ENCODE measurements at places on chromosomes 11 and 22.

DNA sequence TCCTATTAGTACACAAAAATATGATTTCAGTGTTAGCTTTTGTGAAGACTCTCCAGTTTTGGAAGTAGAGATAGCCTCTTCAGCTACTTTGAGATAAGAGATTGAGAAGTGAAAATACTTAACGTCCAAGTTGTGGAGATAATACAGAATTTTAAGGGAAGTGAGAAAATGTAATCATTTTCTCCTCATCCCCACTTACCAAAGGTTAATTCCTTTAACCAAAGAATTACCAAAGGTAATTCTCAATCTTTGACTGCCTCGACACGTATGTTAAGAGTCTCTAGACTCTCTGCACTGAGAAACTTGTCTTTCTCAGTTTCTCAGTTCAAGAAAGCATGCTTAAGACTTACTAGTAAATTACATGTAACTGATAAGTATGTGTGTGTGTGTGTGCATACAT is 15.3 kb downstream of the C11orf54 start:
- no peak for DNase-seq

DNA sequence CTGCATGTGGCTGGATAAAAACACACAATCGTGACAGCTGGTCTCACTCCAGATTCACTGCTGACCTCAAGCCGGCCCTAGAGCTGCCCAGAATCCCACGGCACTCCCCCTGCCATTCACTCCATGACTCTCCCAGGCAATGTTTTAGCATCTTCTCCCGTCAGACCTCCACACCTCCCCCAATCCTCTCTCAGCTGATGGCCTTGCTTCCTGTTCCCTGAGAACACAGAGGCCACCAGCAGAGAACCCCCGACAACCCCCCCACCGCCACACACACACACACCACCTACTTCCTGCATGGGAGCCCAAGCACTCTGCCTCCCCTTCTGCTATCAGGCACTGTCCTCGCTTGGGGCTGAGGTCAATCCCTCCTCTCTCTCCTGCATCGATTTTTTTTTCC is 9.3 kb downstream of the TNKS1BP1 start:
- no peak for DNase-seq

DNA sequence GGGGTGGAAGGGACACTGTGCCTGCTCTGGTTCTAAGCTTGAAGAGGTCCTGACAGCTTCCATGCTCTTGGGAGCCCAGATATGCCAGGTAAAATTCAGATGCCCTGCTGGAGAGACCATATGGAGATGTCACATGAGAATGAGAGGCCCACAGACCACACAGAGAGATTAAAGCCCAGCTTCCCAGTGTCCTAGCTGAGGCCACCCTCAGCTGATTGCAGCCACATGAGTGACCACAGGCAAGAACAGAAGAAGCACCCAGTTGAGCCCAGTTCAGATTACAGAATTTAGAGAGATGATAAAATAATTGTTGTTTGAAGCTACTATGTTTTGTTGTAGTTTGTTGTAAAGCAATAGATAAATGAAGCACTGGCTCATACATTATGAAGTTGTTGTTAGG is 14.4 kb upstream of the PVALB start:
- no peak for DNase-seq

GRCh38 chr11:75199412-75199955 is 41.1 kb upstream of the TPBGL start:
- DNase-seq, result peak; percentile 71

DNA sequence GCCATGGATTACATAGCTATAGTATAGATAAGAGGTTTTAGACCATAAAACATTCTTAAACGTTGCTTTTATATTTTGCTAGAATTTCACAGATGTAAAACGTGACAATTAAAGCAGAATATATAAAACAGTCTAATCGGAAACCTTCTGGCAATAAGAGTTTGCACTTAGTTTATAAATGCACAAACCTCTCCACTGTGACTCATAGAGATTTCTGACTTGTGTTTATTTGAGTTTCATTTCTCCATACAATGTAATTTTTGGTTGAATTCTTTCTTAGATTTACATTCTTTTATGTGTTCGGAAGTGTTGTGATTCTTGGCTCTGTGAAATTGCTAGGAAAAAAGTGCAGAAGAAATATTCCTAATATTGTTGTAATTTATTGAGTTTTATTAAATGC is 288.7 kb upstream of the CTSC start:
- DNase-seq, result no peak

- DNase-seq, result no peak
Measured at GRCh38 chr11:60316317-60316716, 10.7 kb upstream of the MS4A6E start.

GRCh38 chr22:22959147-22959827 is 71.7 kb downstream of the IGLL5 start:
- peak; percentile 95 for DNase-seq

GRCh38 chr22:23090457-23090835 is 20.1 kb downstream of the GNAZ start:
- DNase-seq, result no peak

GRCh38 chr11:67278135-67278938 is 10.8 kb upstream of the ANKRD13D start:
- DNase-seq, result no peak

DNA sequence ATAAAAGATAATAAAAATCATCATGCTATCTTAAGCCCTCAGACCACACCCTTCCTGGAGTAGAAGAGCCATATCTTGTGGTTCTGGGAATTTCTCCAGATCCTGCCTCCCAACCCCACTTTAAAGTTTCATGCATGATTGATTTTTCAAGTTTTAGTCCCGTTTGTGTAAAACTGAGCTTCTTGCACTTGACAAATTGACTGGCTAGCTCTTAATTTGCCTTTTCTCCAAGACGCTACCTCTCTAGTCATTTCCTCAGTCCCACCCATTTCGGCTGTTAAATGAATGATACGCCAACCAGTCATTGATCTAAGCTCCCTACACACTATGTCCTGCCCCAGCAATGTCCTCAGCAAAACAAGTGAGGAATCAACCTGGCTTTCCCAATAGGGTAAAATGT is 71.8 kb upstream of the TEAD1 start:
- DNase-seq, result no peak

DNA sequence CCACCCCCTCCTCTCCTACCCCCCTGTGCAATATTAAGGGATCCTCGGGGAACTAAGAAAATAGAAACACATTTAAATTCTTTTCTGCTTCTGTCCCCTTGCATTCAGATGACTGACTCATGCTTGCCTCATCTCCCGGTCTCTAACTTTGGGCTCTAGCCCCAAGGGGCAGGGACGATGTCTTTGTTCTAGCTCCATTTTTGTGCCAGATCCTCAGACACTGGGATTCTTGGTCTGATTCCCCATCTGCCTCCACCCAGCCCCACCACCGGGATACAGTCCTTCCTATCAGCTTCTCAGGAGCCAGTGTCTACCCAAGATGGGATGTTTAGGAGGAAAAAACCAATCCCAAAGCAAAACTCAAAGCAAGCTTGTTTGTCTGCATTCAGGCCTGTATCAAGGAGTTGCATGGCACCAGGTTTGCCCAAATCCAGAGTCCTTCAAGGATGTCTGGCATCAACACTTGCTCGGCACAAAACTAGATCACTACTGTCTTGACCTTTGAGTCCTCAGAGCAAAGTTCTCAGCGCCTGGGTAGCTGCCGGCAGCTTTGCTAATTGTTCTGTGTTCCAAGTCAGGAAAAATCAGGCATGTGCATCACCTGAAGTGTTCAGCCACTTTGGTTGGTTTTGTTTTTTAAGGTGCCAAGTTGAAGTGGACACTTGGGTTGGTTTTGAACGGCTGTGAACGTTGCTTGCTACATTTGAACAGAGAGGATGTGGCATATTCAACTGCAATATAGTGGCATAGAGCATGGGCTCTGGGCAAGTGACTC is 212.8 kb downstream of the DSCAML1 start:
- DNase-seq, result no peak

DNA sequence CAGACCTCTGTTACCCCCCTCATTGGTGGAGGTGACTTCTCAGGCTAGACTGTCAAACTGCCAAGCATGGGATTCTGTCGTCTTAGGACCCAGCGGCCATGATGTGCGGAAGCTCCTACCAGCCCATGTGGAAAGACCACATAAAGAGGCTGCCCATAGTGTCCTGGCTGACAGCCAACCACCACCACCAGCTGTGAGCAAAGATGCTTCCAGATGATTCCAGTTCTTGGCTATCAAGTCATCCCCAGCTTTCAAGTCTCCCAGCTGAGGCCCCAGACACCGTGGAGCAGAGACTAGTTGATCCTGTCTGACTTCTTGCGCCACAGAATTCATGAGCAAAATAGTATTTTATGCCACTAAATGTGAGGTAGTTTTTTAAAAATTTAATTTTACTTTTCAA is 32.9 kb downstream of the SCUBE1 start:
- DNase-seq, result peak; percentile 83

- DNase-seq, result peak; percentile 38
Measured at GRCh38 chr11:27255447-27255828, 107.6 kb downstream of the CCDC34 start.

- DNase-seq, result no peak
Measured at GRCh38 chr22:22815397-22816170, 72.0 kb upstream of the IGLL5 start.

- DNase-seq, result no peak
Measured at GRCh38 chr11:69540118-69541000, 58.9 kb downstream of the LINC01488 start.

GRCh38 chr11:37817727-37818270 is 1219.8 kb upstream of the RAG2 start:
- DNase-seq, result no peak

DNA sequence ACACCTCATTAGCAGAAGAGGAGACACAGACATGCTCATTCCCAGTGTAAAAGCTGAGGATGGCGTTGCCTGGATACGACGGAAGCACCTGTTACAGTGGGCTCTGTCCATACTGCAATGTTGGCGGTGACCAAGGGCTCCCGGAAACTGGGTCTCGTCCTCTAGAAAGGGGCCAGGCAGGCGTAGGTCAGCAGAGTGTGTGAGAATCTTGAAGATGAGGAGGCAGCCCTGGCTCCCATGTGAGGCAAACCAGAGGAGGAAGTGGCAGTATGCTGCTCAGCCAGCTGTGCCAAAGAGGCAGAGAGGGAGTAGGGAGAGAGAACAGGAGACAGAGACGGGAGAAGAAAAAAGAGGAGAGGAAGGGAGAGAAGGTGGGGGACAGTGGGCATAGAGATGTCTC is 10.3 kb downstream of the LTO1 start:
- DNase-seq, result no peak

DNA sequence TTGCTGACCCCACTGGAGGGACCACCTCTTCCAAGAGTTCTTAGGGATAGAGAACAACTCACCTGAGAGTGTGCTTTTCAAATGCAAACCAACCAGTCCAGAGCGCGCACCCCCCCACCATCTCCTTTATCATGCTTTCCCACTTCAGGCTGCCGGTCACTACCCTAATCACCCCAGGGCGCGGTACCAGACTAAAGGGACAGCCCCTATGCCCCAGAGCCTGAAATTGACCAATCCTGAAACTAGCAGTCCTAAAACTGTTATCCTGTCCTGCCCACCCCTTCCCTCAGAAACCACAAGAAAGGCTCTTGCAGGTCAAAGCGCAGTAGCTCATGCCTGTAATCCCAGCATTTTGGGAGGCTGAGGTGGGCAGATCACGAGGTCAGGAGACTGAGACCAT is 37.0 kb downstream of the NEAT1 start:
- no peak for DNase-seq

DNA sequence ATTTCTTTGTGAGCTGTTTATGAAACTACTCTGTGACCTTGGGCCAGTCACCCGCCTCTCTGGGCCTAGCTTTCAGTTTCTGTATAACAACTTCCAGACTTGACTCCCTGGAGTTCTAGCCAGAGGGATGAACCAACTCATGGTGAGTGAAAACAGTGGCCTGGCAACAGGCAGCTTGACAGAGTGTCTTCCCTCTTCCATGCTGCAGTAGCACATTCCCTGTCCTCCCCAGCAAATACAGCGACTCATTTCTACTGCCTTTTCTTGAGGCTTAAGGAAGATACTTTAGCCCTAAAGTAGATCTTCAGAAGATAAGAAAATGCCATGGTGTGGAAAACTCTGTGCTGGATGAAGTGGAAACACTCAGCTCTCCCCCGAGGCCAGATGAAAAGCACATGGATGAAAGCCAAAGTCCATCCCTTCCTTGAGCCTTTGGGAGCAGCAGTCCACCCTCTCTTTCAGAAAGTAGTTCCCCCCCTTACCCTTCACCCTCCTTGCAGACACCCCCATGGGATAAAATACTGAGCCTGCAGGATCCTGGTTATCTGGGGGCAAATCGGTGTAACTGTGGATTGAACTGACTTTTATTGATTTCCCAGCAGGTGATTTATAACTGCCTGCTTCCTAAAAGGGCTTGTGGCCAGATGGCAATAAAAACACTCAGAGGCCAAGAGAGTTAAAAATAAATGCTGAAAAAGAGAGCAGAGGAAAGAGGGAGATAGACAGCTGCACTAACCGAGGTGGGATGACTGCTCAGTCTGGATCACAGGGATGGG is 24.1 kb downstream of the IRAG1 start:
- no peak for DNase-seq

- peak; percentile 14 for DNase-seq
Measured at GRCh38 chr11:16149476-16149875, 206.9 kb downstream of the SOX6 start.

DNA sequence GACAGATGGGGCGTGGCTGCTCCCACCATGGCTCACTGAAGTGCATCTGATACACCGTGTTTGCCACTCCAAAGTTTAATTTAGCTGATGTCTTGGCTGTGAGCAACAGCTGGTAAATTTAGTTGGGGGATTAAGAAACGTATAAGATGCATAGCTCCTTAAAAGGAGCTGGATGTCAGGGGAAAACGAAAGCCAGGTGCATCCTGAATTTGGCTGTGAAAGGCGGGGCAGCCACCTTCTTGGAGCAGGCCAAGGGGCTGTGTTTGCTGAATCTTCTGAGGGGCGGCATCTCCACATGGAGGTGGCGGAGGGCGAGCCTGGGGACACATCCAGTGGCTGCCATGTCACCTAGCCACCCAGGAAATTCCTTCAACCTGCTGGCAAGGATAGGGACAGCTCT is 20.7 kb upstream of the NCF4 start:
- no peak for DNase-seq

DNA sequence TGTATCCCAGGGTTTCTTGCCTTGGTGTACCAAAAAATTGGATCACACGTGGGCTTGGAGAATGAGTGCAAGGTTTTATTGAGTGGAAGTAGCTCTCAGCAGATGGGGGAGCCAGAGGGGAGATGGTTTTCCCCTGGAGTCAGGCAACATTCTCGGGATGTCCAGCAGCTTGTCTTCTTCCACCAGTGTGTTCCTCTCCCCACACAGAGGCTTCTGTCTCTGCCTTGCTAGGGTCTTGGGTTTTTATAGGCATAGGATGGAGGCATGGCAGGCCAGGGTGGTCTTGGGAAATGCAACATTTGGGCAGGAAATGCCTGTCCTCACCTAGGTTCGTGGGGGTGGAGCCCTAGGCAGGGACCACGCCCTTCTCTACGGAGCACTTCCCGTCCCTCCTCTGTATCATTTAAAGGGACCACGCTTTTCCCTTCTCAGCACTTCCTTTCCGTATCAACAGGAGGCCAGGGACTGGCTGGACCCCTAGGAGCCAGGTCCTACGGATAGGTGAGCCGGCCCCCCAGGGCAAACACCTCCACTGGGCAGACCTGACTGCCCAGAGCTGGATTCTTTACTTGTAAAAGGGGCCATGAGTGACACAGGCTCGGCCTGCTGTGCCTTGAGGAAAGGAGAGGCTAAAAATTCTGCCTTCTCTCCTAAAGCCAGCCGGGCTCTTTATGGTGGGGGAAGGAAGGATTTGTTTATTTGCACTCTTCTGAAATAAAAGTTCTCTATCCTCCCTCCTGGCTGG is 55.3 kb upstream of the CCDC188 start:
- DNase-seq, result peak; percentile 85

GRCh38 chr11:128946648-128947047 is 4.0 kb upstream of the TP53AIP1 start:
- DNase-seq, result no peak

GRCh38 chr11:2685051-2685450 is 14.7 kb downstream of the KCNQ1OT1 start:
- no peak for DNase-seq
